ENCODE measurements at places on chromosomes 4 and X.

GRCh38 chr4:69838977-69839376 is 21.0 kb downstream of the SULT1E1 start:
- no peak for DNase-seq

- DNase-seq = no peak
Observed at GRCh38 chr4:63036159-63036866, 1372.9 kb downstream of the TECRL start.

- DNase-seq = no peak
Observed at GRCh38 chr4:141563723-141564122, 72.7 kb upstream of the IL15 start.

GRCh38 chr4:37748485-37748884 is 62.3 kb upstream of the RELL1 start:
- DNase-seq = no peak

- no peak for DNase-seq
Observed at GRCh38 chr4:127852661-127853060, 28.0 kb upstream of the PLK4 start.

Measured in fibroblast of the conjunctiva (primary cell).